ENCODE measurements at places on chromosomes 5 and 9. TPM values are rescaled to one million over a fixed set of nuclear protein-coding genes. Genes with fewer than 3 reads are reported as not detected.

RAB24 gene
- 22.1 TPM for total RNA-seq

DNA sequence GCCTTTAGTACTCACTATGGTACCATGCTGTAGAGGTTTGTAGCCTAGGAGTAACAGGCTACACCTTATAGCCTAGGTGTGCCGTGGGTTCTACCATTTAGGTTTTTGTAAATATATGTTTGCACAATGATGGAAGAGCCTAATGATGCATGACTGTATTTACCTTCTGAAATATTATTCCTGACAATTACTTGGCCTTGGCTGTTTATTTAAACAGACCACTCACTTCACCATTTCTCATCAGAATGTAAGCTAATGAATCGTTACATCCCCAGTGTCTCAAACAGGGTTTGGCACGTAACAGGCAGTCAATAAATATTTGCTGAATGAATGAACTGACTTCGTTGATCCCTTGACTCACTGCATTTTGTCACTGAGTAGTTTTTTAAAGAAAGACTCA, 93.1 kb downstream of the MED27 start:
- no peak for DNase-seq

- DNase-seq = no peak
Observed at GRCh38 chr5:68027519-68027918, 188.0 kb upstream of the PIK3R1 start.

GRCh38 chr5:147098233-147098790, 136.5 kb upstream of the STK32A start:
- peak; percentile 9 for DNase-seq

DNA sequence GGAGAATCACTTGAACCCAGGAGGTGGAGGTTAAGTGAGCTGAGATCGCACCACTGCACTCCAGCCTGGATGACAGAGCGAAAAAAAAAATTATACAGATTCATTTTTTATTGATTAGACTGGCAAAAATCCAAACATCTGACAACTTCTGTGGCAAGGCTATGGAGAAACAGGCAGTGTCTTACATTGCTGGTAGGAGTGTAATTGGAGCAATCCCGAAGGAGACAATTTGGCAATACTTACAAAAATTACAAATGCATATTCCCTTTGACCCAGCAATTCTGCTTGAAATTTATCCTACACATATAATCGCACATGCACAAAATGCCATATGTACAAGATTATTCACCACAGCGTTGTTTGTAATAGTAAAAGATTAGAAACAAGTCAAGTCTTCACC, 86.8 kb downstream of the MAPKAP1 start:
- no peak for DNase-seq

GRCh38 chr9:69168709-69169217, 5.3 kb upstream of the TJP2 start:
- peak; percentile 90 for DNase-seq

DNA sequence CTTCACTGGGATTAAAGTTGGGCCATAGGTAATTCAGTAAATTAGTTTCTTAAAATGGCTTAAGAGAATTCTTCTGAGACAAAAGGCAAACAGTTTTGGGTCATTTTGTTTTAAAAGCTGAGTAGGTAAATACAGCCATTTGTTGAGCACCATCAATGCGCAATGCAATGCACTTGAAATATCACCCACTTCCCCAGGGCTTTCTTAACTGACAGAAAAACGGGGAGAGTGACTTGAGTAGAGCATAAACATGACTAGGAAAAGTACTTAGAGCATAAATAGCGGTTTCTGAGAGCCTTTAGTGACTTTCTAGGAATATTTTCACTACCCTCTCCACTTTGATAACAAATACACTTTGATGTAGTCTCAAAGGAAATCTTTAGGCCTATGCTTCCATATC, 27.2 kb downstream of the MLANA start:
- no peak for DNase-seq
